ENCODE measurements at places on chromosomes 5 and 9.
A peak's percentile ranks its signal among the peaks of the same experiment; 100 is the strongest.

DNA sequence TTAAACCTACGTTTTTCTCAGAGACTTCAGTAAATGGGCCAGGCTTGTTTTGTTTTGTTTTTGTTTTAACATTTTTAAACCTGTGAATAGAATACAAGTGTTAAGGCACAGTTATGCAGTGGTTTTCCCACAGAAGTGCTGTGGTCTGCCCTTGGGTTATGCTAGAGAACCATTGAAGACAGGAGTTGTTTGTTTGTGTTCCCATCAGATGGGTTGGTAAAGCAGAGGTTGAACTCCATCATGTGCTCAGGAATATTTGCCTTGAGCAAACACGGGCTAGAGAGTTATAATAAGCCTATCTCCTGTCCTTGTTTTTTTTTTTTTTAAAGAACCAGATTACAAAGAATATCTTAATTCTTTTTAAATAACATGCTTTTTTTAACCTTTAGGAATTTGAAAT, 28.5 kb downstream of the RHOBTB3 start:
- no peak for DNase-seq

DNA sequence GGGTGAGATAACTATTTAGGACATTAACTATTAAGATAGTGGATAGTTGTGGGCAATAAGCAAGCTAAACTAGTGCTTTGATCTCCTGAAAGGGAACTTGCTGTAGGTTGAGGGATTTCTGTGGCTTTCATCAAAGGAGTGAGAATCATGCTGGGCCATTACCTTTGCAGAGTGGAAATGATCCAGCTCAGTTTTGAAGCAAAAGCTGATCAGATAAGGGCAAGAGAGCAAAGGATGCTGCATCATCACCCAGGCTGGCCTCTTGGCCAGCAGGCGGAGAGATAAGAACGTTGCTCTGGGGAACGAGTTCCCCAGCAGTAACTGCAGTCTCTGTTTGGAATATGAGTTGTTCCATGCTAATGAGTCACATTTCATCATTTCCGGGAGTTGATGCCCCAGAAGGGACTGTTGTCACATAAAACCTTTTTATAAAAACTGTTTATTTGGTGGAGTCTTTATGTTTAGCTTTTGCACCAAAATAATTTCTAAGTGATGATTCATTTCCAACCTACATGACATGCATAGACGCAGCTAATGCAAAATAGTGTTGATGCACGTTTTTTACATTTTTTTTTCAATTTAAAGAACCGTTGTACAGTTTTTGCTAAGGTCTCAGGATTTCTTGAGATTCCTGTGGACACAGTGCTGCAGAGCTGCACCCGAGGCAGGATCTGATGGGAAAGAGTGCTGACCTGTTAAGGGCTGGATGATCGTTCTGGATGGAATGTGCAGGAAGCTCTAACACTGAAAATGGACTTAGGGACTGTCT, 99.3 kb downstream of the ACTBL2 start:
- DNase-seq, result peak; percentile 2

- DNase-seq, result no peak
These were observed 72.2 kb downstream of the ATG10 start for GRCh38 chr5:82044010-82044409.

GRCh38 chr5:30725073-30725472, 468.4 kb upstream of the CDH6 start:
- DNase-seq, result no peak

GRCh38 chr9:95753762-95754465, 121.6 kb upstream of the ERCC6L2 start:
- no peak for DNase-seq

DNA sequence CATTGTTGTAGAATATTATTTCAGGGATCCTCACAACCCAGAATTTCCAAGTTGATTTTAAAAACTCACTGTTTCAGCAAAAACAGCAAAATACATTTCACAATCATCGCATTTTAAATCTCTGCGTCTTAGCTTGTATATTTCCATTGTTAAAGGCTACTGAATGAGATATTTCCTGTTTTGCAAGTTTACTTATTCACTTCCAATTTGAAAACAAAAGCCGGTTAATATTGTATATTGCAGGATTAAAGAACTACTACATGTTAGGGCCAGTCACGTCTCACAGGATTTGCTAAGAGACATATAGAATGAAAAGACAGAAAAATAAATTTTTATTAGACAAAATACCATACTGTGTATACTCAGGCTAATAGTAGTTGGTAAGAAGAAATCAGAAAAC, 395.9 kb upstream of the CDH9 start:
- DNase-seq, result no peak

GRCh38 chr9:120616966-120617935, 37.3 kb upstream of the CDK5RAP2 start:
- DNase-seq, result no peak

DNA sequence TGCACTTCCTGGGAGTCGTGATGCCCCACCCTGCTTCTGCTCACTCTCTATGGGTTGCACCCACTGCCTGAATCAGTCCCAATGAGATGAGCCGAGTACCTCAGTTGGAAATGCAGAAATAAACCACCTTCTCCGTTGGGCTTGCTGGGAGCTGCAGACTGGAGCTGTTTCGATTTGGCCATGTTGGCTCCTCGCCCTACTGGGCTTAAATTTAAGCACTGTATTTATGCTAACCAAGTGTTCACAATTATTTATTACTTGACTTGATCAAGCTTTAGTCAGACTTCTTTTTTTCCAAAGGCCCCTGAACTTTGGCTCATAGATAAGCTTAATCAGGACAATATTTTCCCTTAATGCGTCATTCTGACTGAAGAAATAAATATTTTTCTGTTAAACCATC, 1072.4 kb upstream of the CDH9 start:
- DNase-seq, result no peak

GRCh38 chr5:56326770-56327169, 93.6 kb upstream of the ANKRD55 start:
- DNase-seq, result no peak

DNA sequence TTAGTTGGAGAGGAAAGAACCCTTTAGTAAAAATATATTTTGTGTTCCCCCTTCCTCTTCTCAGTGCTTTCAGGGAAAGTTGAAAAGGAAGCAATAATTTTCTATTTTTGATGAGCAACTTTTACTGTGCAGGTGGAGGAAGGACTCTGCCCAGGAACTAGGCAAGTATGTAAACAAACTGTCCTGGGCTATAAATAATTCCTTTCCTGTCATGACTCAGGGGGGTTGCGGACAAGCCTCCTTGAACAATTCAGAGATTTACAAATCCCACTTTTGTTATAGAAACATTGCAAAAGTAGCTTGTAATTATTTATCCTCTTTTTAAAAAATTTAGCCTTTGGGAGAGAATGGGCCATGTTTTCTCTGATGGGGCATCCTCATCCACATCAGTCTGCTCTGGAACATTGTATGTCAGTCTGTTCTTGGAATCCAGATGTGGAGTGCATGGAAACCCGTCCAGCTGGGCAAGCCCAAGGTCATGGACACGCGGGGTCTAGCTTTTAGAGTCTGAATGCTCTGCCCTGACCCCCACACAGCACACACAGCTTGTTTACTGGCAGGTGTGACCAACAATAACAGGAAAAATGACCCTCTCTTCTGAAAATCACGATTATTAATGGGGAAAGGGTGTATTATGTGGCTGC, 127.6 kb downstream of the GADD45G start:
- DNase-seq, result no peak

- no peak for DNase-seq
These were observed 213.2 kb upstream of the EDIL3 start for GRCh38 chr5:84597904-84598303.

GRCh38 chr9:81035171-81035570, 654.2 kb downstream of the TLE1 start:
- no peak for DNase-seq

- no peak for DNase-seq
These were observed 245.0 kb downstream of the FAM114A2 start for GRCh38 chr5:153793699-153794098.

GRCh38 chr5:142610176-142611001, 75.5 kb downstream of the FGF1 start:
- DNase-seq, result no peak

- DNase-seq, result no peak
These were observed 40.8 kb downstream of the ADAMTS2 start for GRCh38 chr5:179304466-179304865.

DNA sequence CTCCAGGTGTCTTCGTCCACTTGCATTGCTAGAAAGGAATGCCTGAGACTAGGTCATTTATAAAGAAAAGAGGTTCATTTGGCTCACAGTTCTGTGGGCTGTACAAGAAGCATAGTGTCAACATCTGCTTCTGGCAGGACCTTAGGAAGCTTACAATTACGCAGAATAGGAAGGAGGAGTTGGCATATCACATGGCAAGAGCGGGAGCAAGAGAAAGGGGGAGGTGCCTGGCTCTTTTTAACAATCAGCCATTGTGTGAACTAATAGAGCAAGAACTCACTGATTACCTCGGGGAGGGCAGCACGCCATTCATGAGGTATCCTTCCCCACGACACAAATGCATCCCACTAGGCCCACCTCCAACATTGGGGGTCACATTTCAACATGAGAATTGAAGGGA, 134.4 kb upstream of the EFNA5 start:
- no peak for DNase-seq

- DNase-seq, result no peak
These were observed 612.1 kb downstream of the PTPRD start for GRCh38 chr9:10000669-10001068.

DNA sequence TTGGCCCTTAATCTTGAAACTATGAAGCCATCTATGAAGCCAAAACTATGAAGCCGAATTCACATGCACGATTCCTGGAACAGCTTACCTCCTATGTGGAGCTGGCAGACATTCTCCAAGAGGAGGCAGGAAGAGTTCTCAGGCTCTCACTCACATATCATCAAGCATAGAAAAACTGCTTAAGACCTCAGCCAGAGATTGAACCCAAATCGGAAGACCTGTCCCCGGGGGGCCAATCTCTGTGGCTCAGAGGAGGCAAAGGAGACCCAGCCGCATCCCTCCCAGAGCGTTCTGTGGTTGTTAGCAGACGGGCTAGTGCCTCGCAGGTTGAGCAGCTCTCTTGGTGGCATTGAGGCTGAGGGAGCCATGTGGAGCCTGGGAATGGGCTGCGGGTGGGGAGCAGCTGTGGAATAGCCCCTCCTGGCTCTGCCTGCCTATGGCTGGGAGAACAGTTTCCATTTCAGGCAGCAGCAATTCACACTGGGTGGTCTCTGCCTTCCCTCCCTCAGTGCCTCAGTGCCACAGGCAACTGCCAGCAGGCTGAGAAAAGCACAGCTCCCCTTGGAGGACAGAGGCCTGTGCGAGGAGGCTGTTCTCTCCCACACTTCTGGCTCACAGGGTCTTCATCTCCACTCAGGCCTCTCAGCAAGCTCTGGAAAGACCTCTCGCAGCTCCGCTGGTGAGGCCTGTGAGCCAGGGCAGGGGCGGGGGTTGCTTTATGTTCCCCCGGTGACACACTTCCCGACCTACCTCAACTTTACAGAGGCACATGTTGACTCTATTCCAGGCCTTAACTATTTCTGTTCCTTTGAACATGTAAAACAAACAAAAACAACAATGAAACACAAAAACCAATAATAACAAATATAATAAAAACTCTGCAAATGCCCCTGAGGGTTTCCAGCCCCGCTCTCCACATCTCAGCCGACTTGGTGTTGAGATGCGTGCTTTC, 17.4 kb upstream of the TMEM174 start:
- DNase-seq, result no peak

DNA sequence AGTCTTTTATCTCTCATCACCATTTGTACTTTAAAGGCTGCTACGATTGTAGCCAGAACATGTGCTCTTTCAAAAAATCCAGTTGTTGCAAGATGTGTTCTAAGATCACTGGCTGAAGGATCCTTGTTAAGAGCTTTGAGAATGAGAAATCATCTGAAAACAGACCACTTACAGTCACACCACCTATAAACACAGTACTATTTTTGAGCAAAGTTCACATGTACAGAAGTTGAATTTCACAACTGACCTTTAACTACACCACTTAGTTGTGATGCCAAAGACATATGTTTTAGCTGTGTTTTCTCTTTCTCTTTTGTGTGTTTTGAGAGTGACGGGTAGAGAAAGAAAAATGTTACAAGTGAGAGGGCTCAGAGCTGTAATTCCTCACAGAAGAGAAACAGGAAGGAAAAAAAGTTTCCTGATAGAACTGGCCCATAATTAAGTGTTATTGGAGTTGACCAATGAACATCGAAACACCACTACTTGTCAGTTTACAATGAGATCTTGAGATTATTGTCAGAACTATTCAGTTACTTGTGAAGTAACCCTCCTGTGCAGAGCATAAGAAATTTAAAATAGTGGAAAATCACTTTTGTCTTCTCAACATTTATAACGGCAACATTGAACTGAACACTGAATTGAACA, 245.4 kb downstream of the MLLT3 start:
- no peak for DNase-seq

- no peak for DNase-seq
These were observed 290.1 kb upstream of the CDH9 start for GRCh38 chr5:27328480-27328879.

All from stimulated activated CD4-positive, alpha-beta T cell treated with anti-CD3 and anti-CD28 coated beads, Interleukin-2, amount 100 ng/mL, for 48 hours (primary cell).